ENCODE measurements at places on chromosomes 1 and 21.
A peak's percentile ranks its signal among the peaks of the same experiment; 100 is the strongest.

- no peak for DNase-seq
Observed at GRCh38 chr1:175810305-175810704, 66.9 kb upstream of the TNR start.

DNA sequence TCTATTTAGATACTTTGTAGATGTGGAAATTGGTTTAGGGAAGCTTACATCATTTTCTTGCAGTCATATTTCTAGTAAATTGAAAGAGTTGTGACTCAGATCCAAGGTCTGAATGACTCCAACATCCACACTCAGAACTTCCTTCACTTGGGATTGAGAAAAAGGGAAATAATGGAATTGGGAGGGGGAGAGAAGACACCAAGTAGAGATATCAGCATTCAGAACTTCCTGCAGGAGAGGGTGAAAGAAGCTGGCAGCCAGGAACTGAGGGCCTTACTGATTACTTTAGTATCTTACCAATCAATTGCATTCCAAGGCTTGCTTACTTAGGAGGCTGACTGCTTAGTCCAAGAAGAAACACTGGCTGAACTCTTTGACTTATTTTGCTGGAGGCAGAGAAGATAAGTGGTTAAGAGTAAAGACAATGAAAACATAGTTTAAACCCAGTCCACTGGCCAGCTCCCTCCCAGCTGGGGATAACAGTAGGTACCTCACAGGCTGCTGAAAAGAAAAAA is 21.7 kb downstream of the APP start:
- no peak for DNase-seq

DNA sequence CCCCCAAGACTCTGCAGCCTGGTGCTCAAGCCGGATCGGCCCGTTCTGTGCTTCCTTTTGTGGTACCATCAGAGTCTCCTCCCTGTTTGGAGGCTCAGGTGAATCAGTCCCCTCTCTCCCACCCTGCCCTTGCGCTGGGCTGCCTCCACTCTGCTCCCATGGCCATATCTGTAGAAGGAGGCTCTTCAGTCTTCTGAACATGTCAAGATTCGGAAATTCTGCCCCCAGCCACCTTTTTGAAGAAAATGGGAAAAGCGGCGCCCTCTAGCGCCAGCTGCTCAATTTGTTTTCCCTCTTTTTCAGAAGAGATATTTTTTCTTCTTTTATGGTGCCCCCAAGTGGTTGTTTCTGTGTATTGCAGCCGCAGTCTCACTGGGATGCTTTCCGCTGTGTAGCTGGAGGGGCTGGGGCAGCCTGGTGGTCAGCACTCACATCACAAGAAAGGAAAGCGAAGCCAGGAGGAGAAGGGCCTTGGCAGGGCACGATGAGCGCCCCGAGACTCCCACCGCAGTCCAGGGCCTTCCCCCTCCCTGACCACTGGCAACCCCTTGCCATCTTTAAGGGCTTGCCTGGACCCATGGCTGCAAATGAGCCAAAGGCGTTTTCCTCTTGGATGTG is 58.4 kb upstream of the CACNA1E start:
- DNase-seq = peak; percentile 85

DNA sequence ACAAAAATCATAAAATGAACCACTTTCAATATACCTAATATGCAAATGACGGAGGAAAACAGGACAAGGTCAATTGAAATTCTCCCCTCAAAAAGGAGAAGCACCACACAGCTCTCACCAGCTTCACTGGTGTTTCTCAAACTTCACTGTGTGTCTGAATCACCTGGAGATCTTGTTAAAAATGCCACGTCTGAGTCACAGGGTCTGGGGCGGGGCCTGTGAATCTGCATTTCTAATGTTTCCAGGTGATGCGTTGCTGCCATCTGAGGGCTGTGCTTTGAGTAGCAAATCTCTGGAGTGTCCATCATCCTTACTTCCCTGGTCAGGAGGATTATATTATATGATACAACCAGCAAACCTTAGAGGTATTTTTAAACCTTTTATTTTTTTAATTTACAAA is 9.0 kb downstream of the CLDN19 start:
- DNase-seq = peak; percentile 22

GRCh38 chr1:54540582-54541295 is 7.3 kb upstream of the ACOT11 start:
- no peak for DNase-seq

DNA sequence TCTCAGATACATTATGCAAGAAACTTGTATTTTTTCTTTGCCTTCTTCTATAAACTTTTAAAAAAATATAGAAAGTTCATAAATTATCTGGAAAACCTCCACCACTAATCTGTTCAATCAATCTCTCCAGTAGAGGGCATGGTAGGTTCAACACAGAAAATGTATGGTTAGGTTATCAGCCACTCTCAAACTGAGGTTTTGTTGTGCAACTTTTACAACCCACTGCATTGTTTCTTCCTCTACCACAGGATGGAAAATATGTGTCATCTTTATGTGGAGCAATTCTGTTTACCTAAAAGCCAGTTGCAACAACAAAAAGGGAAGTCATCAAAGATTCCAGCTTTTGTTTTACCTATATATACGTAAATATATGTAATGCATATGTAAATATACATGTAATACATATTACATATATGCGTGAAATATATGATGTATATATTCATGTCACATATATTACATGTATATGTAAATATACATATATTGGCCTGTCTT is 3.0 kb upstream of the RGS2 start:
- DNase-seq = peak; percentile 64

- DNase-seq = no peak
Observed at GRCh38 chr1:221897321-221897721, 155.4 kb upstream of the DUSP10 start.

DNA sequence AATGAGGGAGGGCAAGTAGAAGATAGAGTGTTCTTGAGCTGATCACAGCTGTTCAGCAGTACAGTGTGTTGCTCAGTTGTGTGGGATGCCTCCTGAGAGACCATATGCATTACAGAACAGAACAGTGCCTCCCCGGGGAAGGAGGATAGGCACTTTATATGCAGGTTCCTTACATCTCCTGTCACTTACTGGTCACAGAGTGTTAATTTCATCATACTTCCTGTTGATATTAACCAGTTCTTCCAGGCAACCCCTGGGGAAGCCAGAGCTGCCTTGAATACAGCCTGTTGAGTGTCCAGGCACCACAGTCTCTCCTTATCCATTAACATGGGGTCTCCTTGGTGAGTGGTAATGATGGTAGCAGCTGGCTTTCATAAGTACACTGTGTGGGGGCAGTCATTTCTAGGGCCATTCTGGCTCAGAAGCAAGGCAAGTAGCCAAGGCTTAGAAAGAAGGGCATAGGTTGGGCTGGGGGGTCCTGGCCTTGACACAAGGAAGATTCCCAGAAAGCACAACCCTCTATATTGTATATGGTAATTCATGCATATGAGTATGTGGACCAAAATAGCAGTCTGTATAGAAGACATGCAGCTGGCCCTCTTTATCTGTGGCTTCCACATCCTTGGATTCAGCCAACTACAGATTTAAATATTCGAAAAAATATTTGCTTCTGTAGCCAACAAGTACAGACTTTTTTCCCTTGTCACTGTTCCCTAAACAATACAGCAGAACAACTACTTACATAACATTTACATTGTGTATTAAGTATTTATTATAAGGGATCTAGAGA is 142.4 kb downstream of the ZP4 start:
- no peak for DNase-seq

DNA sequence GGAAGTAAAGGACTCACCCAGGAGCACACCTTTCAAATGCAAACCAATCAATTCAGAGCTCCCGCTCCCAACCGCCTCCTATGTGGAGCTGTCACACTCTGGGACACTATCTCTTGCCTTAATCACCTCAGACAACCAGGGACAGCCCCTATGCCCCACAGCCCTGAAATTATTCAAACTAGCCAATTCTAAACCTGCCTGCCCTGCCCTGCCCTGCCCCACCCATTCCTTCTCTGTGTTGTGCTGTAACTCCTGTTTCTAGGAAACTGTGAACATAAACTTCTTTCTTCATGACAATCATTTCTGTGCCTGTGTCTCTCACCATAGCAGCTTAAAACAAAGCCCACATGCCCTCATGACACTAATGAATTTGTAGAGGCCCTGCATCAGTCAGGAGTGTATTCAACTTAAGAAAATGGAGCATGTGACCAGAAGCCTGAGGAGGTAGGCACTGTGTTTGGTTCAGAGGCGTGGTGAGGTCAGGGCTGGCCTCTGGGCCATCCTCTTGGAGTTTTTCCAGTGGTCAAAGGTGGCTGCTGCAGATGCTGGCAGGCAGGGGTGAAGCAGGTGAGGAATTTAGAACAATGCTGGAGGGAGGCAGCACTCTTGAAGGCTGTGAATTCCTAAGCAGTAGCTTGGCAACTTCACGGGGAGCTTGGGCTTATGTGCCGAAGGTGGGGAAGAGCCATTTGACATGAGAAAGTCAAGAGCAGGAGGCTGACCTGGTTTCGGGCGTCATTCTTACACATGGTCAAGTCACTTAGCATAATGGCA is 74.5 kb downstream of the RHOU start:
- DNase-seq = peak; percentile 19

DNA sequence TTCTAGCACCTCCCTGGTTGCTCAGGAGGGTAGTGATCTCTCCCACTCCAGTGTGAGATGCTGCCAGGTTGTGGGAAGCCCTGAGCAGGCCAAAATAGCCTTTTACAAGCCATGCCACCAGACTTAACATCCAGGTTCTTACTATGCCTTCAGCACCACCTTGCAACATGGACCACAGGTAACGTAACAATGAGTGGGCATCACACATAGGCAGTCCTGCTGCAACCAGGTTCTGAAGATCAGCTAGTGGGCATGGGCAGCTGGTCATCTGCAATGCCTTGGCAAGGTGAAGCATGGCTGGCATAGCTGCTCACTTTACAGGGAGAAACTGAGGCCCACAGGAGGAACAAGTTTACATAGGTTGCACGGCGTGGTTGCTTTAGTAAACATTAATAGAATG is 40.7 kb downstream of the DHCR24 start:
- no peak for DNase-seq

- DNase-seq = no peak
Observed at GRCh38 chr1:20662110-20662475, 924 bp upstream of the DDOST start.

DNA sequence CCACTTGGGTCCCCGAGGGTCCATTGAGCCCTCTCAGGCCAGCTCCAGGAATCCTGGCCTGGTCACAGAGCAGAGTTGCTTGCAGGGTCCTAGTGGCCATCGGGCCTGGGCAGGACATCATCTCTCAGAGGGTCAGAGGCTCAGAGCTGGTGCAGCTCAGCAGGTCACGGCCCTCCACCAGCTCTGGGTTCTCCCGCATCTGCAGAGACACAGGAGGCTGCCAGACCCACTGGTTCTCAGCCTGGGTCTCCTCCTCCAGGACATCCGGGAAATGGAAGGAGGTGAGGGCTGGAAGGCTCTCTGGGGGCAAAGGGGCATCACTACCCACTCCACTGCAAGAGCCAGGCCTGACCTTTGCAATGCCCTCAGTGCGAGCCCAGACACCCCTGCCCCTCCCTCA is 6.5 kb downstream of the TMEM54 start:
- DNase-seq = no peak
